Fibroblast of villous mesenchyme (primary cell): ENCODE measurements at places on chromosomes 1 and 21.

- peak; percentile 83 for DNase-seq
These were observed 278.4 kb downstream of the PTPRC start for GRCh38 chr1:198917226-198917625.

DNA sequence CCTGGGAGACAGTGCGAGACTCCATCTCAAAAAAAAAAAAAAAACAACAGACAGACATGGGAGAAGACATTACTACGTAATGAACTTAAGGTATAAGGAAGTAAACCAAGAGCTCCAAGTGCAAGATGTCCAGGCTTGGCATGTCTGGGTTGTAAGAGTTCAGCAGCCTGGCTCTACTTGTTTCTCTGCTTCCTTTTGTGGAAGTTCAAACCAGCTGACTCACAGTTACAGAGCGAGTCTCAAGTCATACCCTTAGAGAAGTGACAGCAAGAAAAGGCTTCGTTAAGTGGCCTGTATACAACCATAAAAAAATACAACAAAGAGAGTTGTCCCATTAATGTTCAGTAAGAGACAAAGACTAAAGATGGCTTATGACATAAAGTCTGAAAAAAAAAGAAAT is 1.3 kb downstream of the RIT1 start:
- peak; percentile 55 for DNase-seq

DNA sequence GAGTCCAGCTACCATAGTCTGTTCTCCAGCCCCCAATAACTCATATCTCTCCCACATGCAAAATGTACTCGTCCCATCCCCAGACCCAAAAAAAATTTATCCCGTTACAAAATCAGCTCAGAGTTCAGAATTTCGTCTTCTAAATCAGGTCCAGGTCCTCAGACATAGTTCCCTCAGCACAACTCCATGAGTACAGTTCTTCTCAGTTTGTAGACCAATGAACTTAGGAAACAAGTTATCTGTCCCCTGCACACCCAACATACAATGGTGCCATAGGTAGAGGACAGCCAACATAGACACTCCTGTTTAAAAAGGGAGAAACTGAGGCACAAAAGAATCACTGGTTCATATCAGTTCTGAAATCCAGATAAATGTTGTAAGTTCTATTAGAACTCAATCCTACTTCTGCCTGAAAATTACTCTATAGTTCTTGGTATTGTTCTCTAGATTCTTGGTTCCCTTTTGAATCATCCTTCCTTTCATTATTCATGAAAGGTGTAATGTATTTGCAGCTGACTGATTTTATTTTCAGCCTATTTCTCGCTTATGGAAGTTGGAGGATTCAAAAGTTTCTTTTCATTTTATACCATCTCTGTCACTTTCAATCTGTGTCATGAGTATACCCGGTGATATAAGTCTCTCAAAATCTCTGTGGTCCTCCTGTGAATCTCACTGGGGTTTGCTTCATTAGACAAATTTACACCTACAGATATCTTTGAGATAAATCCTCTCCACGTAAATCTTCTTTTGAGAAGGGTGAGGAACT is 75.8 kb upstream of the TSPAN2 start:
- no peak for DNase-seq

DNA sequence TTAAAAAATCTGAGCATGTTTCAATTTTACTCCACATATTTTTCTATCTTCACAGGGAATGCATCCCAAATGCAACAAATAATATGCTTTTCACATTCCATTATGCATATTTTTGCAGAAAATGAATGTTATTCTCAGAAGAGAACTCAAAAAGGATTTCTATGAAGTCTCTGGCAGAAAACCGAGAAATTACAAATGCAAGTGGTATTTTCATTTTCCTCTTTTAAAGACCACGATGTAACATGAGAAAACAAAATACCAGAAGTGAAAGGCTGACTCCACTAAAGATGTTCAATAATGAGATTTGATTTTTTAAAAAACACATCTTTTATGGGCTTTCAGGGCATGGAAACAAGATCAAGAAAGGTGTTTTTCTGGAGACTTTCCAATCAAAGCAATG is 5.0 kb upstream of the PDC start:
- no peak for DNase-seq

GRCh38 chr1:10950316-10951172 is 61.9 kb upstream of the TARDBP start:
- no peak for DNase-seq

- no peak for DNase-seq
These were observed 90.1 kb upstream of the ZRANB2 start for GRCh38 chr1:71170925-71171324.

GRCh38 chr21:34670220-34670961 is 1.6 kb downstream of the CLIC6 start:
- DNase-seq, result no peak
